EH (cell line): ENCODE measurements at places on chromosomes 11 and 22.
A peak's percentile ranks its signal among the peaks of the same experiment; 100 is the strongest.

GRCh38 chr11:123438131-123438627 lies 8.1 kb downstream of the GRAMD1B start:
- DNase-seq: peak; percentile 73

DNA sequence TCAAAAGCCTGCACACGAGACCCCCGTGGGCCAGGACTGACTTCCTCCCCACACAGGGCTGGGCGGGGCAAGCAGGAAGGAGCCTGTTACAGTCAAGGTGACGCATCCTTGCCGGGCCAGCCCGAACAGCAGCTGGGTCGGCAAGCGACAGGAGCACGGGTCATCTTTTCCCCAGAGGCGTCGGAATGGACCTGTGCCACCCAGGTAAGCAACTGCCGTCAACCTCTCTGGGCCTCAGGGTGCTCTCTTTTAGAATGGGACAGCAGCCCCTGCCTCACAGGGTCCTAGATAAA lies at the start of gene CYTH4:
TSS of gene CYTH4 (plus strand) at position 124 of the 293 bp plus-strand sequence. CDS start at position 186, 62 bp downstream.
- no peak for DNase-seq

DNA sequence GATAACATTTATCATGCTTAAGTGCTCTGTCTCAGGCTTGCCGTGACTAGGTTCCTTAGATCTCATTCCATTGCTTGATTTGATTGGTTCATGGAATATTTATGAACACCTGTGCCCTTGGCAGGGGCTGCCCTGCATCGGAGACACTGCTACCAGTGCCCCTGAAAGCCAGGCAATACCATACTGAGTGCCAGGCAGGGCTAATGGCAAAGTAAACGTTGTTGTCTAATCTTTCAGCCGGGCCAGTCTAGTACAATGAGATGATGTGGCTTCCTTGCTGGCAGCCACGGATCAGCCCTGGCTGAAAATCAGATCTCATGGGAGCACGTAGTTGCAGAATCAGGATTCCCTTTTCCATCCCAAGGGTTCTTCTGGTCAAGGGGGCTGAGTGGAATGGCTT lies 5.0 kb upstream of the PGA3 start:
- DNase-seq: no peak

DNA sequence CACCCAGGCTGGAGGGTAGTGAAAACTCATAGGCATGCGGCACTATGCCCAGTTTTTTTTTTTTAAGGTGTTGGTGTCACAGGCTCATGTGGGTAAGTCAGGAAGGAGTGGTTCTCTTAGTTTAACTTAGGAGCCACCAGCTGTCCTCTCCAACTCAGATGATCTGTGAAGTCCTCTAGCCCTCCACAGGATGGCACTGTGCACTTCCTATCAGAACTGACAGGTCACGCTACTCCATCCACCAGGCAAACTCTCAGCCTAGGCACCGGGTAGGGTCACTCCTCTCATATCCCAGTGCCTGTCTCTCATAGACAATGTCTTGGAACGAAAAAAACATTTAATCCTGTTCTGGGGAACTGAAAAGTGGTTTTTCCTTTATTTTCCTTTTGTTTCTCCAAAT lies 16.5 kb downstream of the NAP1L4 start:
- DNase-seq: peak; percentile 54

DNA sequence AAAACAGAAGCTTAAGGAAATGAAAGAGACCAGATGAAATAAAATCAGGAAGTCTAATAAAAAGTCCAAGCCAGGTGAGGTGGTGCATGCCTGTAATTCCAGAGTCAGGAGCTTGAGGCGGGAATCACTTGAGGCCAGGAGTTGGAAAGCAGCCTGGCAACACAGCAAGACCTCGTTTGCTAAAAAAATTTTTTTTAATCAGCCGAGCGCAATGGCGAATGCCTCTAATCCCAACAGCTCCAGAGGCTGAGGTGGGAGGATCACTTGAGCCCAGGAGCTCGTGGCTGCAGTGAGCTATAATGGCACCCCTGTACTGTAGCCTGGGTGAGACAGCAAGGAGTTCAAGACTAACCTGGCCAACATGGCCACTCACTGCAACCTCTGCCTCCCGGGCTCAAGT lies 8.0 kb downstream of the RAB6A start:
- no peak for DNase-seq

- DNase-seq: no peak
These were observed 97.5 kb upstream of the ANO3 start for GRCh38 chr11:26234451-26234850.

GRCh38 chr11:94747146-94747545 lies 21.0 kb upstream of the AMOTL1 start:
- peak; percentile 83 for DNase-seq

GRCh38 chr11:107265591-107266121 lies 192.0 kb downstream of the CWF19L2 start:
- DNase-seq: no peak

GRCh38 chr11:33892906-33893594 lies 1.2 kb upstream of the LMO2 start:
- DNase-seq: no peak

GRCh38 chr11:115922876-115923275 lies 418.7 kb upstream of the CADM1 start:
- no peak for DNase-seq
